ENCODE measurements at places on chromosomes 7 and 10.

DNA sequence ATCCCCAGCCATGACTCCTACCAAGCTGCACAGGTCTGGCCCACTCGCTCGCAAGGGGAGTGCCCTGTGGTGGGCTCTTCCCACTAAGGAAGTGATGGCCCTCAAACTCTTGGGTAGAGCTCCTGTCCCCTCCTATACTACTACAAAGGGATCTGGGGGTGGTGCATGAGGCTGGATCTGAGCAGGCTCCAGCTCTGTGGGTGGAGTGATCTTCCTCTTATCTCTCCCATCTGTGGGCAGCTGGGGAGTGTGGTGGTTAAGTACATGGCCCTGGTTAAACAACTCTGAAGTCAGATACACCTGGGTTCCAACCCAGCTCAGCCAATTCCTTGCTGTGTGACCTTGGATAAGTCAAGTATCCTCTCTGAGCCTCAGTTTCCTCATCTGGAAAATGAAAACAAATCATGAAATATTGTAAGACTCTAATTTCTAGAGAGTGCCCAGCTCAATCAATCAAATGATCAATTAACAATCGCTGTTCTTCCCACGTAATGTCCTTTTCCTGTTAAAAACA lies 17.4 kb downstream of the DDIT4 start:
- DNase-seq: no peak

- DNase-seq: no peak
These were observed 160.7 kb upstream of the ZNF32 start for GRCh38 chr10:43809211-43809930.

DNA sequence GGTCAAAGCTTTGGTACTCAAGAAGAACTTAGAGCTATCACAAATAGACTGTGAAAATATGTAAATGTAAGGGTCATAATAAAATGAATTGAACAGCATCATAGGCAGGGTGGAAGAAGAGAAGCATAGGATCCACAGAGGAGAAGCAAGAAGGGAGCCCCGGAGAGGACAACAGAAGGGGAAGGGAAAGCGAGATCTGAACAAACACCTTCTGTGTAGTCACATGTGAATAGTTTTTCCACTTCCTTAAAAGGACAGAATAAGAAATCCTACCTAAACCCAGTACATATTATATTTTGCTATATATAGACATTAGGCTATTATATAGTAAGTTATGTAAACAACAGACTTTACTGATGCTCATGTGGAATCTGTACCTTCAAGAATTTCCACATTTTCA lies 160.2 kb downstream of the DKK1 start:
- no peak for DNase-seq

GRCh38 chr7:134371536-134371935 lies 54.8 kb upstream of the SLC35B4 start:
- no peak for DNase-seq

DNA sequence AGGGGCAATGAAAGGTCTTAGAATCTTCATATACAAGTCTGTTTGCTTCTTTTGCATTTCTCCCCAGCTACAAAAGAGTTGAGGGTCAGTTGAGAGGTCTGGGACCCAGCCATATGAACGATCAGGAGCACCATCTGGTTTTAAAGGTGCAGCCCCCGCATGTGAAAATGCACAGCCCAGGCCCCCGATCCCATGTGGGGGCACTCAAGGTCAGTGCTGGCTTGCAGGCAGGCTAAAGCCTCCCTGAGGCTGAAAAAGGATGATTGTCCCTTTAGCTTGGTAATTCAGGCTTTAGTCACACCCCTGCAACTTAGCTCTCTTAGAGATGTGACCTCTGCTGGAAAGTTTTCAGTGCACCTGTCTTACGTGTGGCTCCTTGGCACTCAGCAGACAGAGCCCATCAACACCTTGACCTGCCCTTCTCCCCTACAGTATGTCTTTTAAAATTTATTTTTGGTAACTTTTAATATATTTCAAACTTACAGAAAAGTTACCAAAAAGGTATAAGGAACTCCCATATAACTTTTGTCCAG lies 80.1 kb upstream of the PDCD4 start:
- DNase-seq: no peak

DNA sequence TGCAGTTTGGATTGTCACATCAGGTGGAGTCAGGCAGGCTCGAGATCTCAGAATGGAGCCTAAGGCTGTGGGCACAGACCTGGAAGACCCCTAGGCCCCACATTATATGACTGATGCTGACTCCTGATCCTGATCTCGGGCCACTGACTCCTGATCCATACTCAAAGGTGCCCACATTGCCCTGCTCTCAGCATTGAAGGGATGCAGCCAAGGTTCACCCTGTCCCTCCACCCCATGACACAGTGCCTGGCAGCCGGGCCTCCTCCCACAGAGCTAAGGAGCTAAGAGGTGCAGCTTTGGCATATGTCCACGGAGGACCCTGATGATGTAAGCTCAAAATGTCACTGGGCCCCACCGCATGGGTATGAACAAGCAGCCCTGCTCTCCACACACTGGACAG lies 36.6 kb downstream of the TCERG1L start:
- DNase-seq: no peak

GRCh38 chr7:28749638-28750037 lies 208.5 kb downstream of the TRIL start:
- DNase-seq: no peak

DNA sequence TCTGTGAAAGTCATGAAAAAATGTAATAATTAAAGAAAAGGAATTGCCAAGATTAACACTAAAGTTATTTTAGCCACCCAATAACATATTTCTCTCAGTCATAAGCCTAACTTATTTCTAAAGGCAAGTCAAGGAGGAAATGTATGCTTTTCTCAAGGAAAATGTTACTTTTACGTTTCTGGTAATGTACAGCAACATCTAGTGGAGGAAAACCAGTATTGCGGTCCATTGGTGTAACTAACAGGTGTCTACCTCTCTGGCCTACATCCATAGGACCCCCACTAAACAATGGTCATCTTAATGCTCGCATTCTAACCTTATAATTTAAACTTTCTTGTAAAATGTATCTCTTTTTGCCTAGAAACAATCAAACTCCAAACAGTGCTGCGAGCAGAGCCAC lies 437.5 kb downstream of the KIF20B start:
- DNase-seq: no peak

DNA sequence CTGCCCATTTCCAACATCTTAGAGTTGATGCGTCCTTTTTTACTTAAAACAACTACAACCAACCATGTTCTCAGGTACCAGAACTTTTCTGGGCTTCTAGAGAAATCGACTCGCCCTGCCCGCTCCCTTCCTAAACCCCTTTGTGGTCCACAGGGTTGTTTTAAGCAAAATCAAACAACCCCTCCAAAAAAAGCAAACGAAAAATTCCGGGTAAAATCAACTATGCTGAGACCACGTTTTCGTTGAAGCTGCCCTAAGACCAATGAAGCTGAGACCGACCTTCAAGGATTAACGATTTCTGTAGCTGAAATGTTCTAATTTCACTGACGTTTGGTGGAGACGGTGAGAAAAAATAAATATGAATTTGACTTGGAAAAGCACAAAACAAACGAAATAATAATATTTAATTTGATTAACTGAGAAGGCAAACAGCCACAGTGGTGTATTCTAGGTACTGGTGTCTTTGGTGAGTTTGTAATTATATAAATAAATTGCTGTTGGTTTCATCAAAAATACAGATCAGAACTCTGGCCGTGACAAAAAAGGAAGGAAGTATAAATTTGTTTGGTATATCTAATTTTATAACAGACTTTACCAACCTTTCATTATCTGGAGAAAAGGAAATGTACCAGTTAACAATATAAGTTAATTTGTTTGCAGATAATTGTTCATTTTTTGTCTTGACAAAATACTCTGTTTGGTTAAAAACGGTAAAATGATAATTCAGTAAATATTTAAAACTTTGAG lies 4.7 kb upstream of the IGF2BP3 start:
- DNase-seq: no peak

DNA sequence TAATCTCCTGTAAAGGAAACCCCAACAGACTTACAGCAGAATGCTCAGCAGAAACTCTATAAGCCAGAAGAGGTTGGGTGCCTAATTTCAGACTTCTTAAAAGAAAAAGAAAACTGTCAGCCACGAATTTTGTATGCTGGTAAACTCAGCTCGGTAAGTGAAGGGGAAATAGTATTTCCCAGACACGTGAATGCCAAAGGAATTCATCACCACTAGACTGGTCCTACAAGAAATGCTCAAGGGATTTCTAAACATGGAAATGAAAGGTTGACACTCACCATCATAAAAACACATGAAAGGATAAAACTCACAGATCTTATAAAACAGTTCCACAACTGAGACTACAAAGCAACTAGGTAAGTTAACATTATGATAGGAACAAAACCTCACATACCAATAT lies 68.6 kb downstream of the GLCCI1 start:
- DNase-seq: no peak

DNA sequence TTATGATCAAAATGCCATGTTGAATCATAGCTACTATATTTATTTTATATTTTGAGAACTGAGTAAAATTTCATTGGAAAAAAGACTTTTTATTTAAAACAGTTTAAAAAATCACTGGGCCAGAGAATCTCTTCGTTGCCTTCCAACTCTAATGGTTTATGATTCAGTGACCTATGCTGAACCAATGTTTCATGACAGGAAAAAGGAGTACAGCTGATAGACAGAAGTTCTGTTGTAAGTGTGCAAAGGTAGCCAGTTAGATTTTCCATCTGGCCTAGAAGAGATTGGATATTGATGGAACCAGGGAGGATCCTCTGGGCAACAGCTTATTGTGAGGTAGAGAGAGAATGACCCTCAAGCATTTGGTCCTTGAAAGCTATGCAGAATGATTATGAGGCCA lies 745.8 kb downstream of the SUGCT start:
- DNase-seq: no peak

DNA sequence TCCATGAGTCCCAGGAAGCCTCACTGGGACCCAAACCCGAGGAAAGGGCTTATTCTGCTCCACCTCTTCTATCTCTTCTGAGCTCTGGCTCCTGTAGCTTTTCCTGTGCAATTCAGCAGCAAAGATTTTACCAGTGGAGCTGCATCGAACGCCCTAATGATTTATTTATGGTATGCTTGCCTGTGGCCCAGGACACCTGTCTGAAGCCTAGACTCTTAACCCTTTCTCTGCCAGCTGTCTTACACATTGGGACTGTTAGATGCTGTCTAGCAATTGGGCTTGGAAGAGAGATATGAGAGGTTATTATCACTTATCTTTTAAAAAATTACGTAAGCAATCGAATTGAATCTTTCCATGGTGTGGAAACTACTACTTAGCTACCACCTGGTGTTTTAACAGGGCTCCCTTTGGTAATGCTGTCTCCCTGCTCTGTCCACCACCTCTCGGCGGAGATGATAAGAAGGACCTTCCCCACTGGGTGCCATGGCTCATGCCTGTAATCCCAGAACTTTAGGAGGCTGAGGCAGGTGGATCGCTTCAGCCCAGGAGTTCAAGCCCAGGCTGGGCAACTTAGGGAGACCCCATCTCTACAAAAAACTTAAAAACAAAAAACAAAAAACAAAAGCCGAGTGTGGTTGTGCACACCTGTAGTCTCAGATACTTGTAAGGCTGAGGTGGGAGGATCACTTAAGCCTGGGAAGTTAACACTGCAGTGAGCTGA lies 8.8 kb downstream of the ACSL5 start:
- DNase-seq: no peak

GRCh38 chr10:123912466-123912865 lies 20.9 kb upstream of the CPXM2 start:
- no peak for DNase-seq

DNA sequence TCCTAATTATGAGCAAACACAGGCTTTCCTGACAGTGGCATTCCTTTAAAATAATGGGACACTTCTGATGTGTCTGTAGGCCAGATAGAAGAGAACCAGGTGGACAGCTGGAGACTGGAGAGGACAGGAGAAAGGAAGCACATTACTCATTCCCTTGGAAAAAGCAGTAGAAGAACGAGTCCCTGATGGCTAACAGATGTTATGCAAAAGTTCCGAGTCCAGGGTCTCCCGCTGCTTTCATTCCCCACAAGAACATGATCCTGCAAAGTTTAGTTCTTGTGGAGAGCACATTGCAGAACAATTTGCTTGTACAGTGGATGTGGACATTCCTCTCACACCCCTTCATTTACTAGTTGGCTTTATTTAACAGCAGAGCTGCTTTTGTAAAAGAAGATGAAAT lies 137.6 kb downstream of the GPAM start:
- no peak for DNase-seq

DNA sequence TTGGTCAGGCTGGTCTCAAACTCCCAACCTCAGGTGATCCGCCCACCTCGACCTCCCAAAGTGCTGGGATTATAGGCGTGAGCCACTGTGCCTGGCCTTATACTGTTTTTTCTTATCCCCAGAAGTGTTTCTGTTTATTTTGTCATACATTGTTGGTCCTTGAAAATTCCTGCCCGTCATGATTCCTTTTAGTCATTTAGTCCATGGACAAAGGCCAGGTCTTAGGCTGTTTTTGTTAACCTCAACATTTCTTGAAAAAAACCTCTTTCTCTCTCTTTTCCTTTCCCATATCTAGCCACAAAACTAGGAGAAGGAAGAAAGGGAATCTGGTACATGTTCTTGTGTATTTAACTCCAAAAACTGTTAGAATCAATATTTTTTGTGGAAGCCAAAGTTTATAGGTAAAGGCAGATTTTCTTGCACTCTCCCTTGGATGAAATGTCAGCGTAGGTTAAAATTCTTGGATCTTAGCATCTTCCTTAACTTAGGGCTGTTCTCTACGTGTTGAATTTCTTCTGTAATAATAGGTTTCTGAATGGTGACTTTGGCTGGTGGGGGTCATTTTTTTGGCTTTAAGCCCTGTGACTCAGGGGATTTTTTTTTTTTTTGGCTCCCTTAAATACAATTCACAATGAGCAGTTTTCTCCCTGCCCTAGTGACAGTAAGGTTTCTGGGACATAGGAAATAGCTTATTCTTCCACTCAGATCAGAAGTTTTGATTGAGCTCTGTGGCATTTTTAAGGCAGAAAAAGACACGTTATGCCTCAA lies 500.8 kb downstream of the AUTS2 start:
- DNase-seq: no peak

- DNase-seq: no peak
These were observed 219.1 kb upstream of the KLF6 start for GRCh38 chr10:4004144-4004543.

All from stimulated activated CD4-positive, alpha-beta T cell treated with anti-CD3 and anti-CD28 coated beads, Interleukin-1b, Interleukin-23, amount 100 ng/mL, for 24 hours (primary cell).